ENCODE measurements at places on chromosomes 7 and 10.

- DNase-seq, result no peak
Measured at GRCh38 chr10:44628921-44629320, 244.0 kb upstream of the CXCL12 start.

- DNase-seq, result peak; percentile 45
Measured at GRCh38 chr7:154953006-154953684, 49.8 kb downstream of the PAXIP1 start.

- no peak for DNase-seq
Measured at GRCh38 chr7:42468471-42468870, 231.5 kb upstream of the GLI3 start.

DNA sequence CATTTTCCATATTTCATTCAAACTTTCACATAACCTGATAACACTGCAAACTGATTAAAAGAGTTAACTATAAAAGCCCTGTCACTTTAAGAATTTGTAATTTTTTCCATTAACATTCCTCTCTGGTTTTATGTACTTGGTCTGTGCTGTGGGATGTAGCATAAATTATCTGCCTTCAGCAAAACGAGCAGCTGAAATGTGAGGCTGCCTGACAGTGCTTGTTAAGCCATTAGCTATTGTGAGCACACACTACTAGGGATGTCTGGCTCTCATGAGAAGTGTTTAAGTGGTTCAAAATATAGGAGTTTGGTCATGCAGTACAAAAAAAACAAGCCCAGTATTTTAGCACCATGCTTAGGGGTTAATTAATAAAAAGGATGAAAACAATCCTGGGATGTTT lies 63.0 kb downstream of the HOXA1 start:
- no peak for DNase-seq

DNA sequence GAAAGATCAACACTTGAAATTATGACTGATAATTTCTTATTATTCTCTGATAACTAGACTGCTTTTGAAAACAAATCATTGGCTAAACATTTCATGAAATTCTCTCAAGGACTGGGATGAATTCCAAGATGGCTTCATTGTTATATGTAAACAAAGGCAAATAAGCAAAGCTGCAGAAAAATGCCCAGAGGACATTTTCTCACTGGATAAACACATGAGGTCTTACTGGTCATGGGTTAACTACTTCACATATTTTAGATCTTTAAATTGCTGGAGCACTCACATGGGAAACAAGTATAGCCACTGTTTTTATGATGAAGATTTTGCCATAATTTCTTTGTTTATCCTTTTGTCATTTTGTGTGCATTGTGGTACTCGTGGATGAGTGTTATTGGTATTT lies 239.1 kb downstream of the PHF14 start:
- no peak for DNase-seq

DNA sequence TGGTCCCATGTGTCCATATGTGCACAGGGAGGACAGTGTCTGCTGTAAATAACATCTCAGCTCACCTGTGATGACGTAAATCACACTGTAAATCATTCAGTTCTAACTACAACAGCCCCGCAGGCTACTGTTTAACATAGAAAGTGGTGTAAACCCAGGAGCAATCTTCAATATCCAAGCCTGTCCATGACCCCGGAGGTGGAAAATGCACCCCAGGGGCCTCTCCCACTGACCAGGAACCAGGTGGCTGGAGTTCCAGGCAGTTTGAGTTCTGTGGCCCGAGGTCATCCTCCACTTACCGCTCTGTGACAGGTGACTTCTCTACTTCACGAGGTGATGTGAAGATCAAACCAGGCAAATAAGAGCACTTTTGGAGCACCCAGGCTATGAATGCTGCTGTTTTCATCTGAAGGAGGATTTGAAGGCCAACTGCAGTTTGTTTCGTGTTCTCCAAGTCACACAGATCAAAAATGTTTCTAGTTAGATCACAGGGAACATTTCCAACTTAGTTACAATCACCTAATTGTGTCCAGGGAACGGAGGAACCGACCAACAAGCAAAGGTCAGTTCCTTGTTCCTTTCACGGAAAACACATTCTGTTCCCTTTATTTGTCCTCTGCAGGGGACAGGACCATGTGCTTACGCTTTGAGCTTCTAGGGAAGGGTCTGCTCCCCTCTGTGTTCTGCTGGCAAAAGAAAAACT lies 131.8 kb downstream of the WDR37 start:
- DNase-seq, result no peak

GRCh38 chr7:95684037-95684436 lies 87.7 kb upstream of the PDK4 start:
- DNase-seq, result no peak

DNA sequence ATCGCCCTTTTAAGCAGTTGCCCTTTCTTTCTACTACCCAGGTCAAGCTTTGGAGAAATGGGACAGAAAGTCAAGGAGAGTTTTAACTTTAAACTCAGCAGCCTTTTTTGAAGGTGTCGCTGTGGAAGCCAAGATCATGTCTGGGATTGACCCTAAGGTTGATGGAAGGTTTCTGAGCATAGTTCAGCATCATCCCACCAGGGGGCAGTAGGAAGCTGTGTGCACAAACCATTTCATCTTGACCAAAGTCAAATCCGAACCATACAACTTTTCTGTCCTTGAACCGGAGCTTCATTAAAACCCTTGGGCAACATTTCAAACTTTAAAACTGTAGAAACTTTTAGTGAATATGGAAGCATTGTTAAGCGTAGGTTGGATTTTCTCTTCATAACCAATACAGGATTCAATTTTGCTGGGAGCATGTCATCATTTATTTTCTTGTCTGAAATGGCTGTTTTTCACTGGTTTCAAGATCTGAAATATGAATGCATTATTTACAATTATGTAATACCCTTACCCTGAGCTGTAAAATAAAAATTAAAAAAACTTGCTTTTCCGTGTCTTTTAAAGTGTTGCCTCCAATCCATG lies 214.4 kb upstream of the KIAA1217 start:
- no peak for DNase-seq

DNA sequence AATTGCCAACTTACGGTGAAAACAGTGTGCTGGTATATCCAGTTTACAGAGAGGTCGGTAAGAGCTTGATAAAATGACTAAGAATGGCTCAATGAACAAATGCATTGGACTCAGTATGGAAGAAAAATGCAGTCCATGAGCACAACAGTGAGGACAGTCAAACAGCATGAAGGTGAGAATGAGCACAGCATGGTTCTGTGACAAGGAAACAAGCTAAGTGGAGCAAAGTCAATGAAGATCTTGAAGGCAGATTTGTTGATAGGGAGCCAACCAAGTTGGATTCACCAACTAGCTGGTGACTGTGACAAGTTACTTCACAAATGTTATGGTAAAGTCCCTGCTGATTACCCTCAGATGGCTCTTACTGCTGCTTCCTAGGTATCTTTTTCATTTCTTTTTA lies 75.9 kb downstream of the SHOC2 start:
- DNase-seq, result no peak

DNA sequence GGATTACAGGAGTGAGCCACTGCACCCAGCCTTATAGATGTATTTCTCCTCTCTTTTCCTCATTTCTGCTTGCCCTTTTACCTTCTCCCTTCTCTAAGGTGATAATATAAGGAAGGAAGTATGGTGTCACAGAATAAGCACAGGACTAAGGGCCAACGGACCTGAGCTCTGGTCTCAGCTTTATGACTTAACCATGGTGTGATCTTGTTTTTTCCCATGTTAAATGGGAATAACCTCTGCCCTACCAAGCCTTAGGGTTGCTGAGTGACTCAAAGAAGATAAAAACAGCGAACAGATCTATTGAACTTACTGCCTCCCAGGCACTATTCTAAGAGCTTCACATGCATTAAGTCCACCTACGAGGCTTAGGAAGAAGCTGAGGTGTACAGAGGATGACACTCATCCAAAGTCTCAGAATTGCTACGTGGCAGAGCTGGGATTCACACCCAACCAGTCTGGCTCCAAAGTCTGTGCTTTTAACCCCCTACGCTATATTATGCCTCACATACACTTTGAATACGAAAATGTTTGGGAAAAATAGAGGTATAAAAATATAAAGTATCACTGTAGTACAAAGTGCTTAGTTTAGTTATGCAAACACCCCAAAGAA lies 5.6 kb downstream of the UROS start:
- no peak for DNase-seq

All from stimulated activated CD8-positive, alpha-beta memory T cell treated with anti-CD3 and anti-CD28 coated beads, Interleukin-4, amount 100 ng/mL, for 24 hours (primary cell).